ENCODE measurements at places on chromosomes 5 and 9.
A peak's percentile ranks its signal among the peaks of the same experiment; 100 is the strongest.

GRCh38 chr5:127650022-127650421, 1.1 kb downstream of the CTXN3 start:
- no peak for DNase-seq

DNA sequence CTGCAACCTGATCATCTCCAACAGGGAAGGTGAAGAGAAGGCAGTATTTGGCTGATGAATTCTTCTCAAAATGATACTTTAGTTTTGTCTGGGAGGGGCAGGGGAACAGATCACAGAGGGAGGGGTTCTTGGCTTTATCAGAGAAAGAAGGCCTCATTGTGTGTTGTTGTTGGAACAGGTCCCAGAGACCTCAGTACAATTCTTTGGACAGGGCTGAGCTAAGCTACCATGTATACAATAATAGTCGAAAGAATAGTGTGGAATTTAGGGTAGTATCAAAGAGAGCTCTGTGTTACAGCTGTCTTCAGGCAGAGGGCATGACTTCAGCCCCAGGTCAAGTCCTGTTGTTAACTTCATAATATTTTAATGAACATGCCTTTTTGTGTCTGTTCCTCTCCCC, 39.9 kb downstream of the ARHGAP26 start:
- no peak for DNase-seq

- DNase-seq = no peak
Observed at GRCh38 chr5:9194509-9194908, 351.4 kb downstream of the SEMA5A start.

GRCh38 chr5:112491257-112491656, 72.2 kb upstream of the EPB41L4A start:
- no peak for DNase-seq

GRCh38 chr5:31116466-31117031, 76.9 kb upstream of the CDH6 start:
- no peak for DNase-seq

- DNase-seq = no peak
Observed at GRCh38 chr9:103798620-103799019, 295.5 kb upstream of the SMC2 start.

- no peak for DNase-seq
Observed at GRCh38 chr5:69525490-69525889, 32.9 kb downstream of the OCLN start.

- no peak for DNase-seq
Observed at GRCh38 chr9:100590481-100590880, 12.6 kb downstream of the CAVIN4 start.

DNA sequence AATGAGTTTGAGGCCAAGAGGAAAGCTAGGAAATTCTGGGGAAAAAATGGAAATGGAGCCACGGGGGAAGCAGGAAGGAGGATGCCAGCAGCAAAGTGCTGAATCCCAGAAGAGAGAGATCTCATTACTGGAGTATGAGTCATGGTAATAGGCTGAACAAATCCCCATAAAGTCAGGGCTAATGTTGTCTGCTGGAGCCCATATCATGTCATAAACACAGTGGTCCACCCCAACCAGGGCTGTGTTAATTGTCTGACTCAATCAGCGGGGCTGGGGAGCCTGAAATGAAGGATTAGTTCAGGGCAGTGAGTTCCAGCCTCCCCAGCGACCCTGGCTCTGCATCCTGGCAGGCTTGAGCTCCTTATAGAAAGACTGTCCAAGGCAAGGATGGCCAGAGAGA, 68.8 kb downstream of the TLR4 start:
- no peak for DNase-seq

- DNase-seq = no peak
Observed at GRCh38 chr9:130186839-130187522, 14.8 kb downstream of the NCS1 start.

- DNase-seq = no peak
Observed at GRCh38 chr5:38554403-38554802, 2.0 kb downstream of the LIFR start.

GRCh38 chr5:75053054-75053303, 621 bp upstream of the GCNT4 start:
- DNase-seq = no peak

- DNase-seq = no peak
Observed at GRCh38 chr5:90402521-90403255, 6.9 kb downstream of the CETN3 start.

- peak; percentile 57 for DNase-seq
Observed at GRCh38 chr9:101449071-101449721, 13.6 kb upstream of the ALDOB start.

- no peak for DNase-seq
Observed at GRCh38 chr5:106376522-106376921, 1294.2 kb downstream of the EFNA5 start.

GRCh38 chr9:69090946-69091345, 55.4 kb downstream of the FXN start:
- DNase-seq = no peak

DNA sequence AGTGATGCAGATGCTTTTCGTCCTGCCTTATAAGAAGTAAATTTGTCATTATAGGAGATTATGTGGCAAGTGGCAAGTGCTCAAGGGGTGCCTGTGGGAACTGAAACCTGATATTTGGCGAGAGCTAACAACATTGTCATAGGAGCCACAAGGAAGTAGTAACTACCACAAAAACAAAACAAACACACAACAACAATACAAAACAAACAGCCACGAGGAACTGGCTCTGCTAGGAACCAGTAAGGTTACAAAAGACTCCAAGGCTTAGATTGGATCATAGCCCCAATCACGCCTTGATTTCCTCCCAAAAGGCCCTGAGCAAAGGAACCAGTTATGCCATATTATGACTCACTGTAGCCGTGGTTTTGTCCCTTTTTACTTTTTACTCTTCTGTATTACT, 1045.2 kb downstream of the CDH12 start:
- DNase-seq = no peak

- no peak for DNase-seq
Observed at GRCh38 chr5:55276771-55277170, 30.7 kb downstream of the DHX29 start.

GRCh38 chr5:81856948-81857928, 106.3 kb upstream of the SSBP2 start:
- DNase-seq = peak; percentile 17

DNA sequence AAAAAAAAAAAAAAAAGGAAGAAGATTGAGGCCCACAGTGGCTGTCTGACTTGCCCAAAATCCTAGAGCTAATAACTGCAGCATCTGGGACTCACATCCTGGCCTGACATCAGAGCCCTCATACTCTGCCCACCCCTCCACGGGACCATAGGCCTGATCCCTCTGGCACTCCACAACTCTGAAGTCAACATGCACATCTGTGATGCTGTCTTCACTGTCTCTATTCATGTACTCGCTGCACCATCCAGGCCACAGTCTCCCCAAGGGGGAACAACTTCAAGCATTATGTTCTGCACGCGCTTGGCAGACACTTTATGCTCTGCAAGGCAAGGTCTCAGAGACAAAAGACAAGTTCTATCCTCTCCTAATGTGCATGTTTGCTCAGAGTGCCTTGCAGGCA, 158.2 kb downstream of the SPOCK1 start:
- no peak for DNase-seq

DNA sequence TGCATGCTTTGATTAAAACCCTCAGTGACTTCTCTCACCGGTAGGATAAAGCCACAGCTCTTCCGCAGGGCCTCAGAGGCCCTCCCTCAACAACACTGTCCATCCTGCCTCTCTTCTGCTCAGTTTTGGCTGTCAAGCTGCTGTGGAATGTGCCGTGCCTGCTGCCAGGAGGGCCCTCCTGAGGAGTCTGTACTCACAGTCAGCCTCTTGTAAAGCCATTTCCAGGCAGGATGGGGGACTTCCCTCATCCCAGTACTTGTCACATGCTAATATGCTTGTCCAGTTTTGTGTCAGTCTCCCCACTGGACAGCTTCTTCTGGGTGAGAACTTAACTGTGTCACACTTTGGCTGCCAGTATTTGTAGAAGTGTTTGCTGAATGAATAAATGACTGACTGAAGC, 13.9 kb upstream of the DDX41 start:
- no peak for DNase-seq

DNA sequence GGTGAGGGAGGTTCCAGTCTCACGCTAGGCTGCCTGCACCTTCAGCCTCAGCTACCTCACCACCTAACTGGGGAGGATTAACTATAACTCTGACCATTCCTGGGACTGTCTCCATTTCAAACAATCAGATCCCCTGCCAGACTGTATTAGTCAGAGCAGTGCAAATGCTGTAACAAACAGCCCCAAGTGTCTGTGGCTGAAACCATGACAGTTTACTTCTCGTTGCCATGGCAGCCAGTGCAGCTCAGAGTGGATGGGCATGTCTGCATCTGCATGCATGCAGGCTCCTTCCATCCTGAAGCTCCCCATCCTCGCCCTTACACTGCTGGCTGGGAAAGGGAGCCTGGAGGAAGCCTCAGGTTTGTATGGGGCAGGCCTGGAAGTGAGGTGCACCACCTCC, 86.7 kb downstream of the KCNIP1 start:
- no peak for DNase-seq

GRCh38 chr5:77129391-77129990, 42.4 kb upstream of the ZBED3 start:
- DNase-seq = no peak

GRCh38 chr9:15404171-15404570, 18.5 kb upstream of the SNAPC3 start:
- DNase-seq = no peak

GRCh38 chr5:132749506-132749905, 2.3 kb downstream of the CCNI2 start:
- no peak for DNase-seq

DNA sequence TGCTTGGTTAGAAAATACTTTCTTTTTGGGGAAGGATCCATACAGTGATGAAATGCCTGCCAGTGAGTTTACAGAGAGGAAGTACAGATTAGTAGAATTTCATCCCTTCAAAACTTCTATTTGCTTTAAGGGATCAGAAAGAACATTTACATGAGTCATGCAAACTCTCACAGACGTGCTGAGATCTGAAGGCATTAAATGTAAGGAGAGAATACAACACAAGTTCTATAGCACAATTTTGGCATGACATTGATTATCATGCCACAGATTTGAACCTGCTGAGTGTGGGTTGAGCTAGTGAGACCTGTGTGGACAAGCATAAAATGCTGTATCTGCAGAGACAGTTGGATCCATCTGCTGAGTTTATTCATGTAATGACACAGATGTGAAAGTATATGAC, 613.6 kb upstream of the SEMA6A start:
- no peak for DNase-seq

- no peak for DNase-seq
Observed at GRCh38 chr5:79149433-79149832, 37.8 kb downstream of the BHMT start.

GRCh38 chr5:17156463-17156862, 61.0 kb upstream of the BASP1 start:
- DNase-seq = no peak

GRCh38 chr5:134851307-134851923, 5.6 kb downstream of the C5orf24 start:
- no peak for DNase-seq

- no peak for DNase-seq
Observed at GRCh38 chr5:135128361-135128760, 94.3 kb upstream of the PITX1 start.

Measured in activated T-cell treated with anti-CD3 and anti-CD28 coated beads, Interleukin-2, amount 50 U/mL, for 1 hour (primary cell).